ENCODE measurements at places on chromosomes 2 and 18. TPM values are rescaled to one million over a fixed set of nuclear protein-coding genes. Genes with fewer than 3 reads are reported as not detected.
A peak's percentile ranks its signal among the peaks of the same experiment; 100 is the strongest.

Gene C2orf92
- total RNA-seq, result 9.4 TPM

Gene WDR75
- 57.7 TPM for total RNA-seq

- H3K36me3 ChIP-seq, result no peaks in the 10 kb centered on the region
- no peak for DNase-seq
- no peak overlapping the region for H3K27ac ChIP-seq
- H3K4me1 ChIP-seq, result no peaks in the 10 kb centered on the region
These were observed 38.4 kb upstream of the COBLL1 start for GRCh38 chr2:164879901-164880535.

GRCh38 chr2:37672104-37672869 lies 845 bp upstream of the CDC42EP3 start:
- H3K4me3 ChIP-seq, result peak overlapping the region; percentile 98
- no peaks in the 10 kb centered on the region for H3K36me3 ChIP-seq
- H3K27me3 ChIP-seq, result no peaks in the 10 kb centered on the region
- peaks cover 47% of the 10 kb centered on the region for H3K4me1 ChIP-seq
- DNase-seq, result peak; percentile 94
